HTR-8/SVneo (cell line): ENCODE measurements at places on chromosomes 11 and 22.

- no peak for DNase-seq
These were observed 69.3 kb downstream of the RAB38 start for GRCh38 chr11:88105951-88106350.

- DNase-seq = no peak
These were observed 119.2 kb downstream of the TIMP3 start for GRCh38 chr22:32920734-32921133.

DNA sequence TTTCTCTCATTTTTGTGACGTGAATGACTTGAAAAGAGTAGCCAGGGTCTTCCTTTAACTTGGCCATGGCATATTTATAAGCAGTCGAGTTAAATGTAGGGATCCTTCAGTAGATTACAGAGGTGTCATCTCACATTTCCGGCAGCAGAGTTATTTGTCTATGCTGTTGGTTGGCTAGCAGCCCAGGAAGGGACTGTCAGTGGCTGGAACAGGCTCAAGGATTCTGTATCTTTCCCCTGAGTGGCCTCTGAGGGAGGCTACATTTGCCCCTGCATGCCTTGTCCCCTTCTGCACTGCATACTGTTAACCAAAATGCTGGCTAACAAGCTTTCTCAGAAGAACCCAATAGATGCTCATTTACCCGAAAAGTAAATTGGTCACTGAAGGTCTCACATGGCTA is 187.6 kb downstream of the PGR start:
- no peak for DNase-seq

GRCh38 chr11:84829162-84829561 is 798.0 kb downstream of the DLG2 start:
- DNase-seq = no peak

- no peak for DNase-seq
These were observed 2.0 kb downstream of the MB start for GRCh38 chr22:35615156-35615555.

GRCh38 chr11:133180201-133180600 is 352.1 kb downstream of the OPCML start:
- DNase-seq = no peak

DNA sequence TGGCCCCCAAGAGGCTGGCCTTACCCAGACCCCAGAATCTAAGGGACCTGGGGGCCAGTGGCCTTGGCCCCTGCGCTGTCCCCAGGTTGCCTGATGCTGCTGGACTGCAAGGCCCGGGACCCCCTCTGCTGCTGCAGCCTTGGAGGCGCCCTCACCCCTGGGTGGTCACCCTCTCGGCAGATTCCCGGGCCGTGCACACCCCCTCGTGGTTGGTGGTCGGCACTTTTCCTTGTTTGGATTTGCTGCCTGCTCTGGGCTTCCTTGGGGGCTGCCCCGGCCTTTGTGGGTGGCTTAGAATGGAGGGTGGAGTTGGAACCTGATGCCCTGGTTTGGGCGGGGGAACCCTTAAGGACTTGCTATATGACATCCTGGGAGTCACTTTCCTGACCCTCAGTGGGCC is 5.3 kb downstream of the RIN1 start:
- no peak for DNase-seq

- no peak for DNase-seq
These were observed 1124.4 kb upstream of the TENM4 start for GRCh38 chr11:80565231-80565630.

DNA sequence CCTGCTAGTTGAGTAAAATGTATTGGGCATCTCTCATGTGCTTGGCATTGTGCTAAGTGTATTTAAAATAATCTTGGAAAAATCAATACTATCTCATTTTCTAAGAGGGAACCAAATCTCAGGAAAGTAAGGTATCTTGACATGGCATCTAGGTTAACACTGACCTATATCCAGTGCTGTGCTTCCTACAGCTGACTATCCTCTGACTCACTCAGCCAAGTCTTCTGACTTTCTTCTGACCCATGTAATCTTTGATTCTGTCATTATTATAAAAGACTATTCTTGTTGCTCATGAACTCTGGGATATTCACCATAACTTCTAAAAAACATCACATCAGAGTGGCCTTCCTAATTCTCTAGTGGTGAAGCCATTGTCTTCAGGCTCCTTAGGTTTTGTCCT is 304.1 kb upstream of the TENM4 start:
- no peak for DNase-seq

GRCh38 chr11:134346976-134347350 is 15.2 kb downstream of the GLB1L2 start:
- DNase-seq = no peak

DNA sequence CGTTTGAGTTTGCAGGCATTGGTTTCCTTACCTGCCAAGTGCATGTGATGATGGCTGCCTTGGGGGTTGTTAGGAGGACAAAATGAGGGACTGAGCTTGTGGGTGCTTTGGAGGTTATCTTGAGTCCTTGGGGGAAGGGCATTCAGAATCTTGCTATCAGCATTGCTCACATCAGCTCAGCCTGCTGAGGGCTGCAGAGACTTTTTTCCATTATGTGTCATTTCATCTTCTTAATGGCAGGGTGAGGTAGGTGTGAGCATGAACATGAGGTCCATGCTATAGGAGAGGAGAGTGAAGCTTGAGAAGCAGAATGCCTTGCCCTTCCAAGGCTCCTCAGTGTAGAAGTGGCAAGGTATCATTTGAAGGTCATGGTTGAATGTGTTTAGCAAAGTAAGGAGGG is 112.3 kb downstream of the MIAT start:
- DNase-seq = no peak

GRCh38 chr11:111463276-111463675 is 48.9 kb downstream of the BTG4 start:
- no peak for DNase-seq

GRCh38 chr11:7437696-7438095 is 47.6 kb upstream of the OLFML1 start:
- no peak for DNase-seq

- peak; percentile 59 for DNase-seq
These were observed 1.3 kb downstream of the PAFAH1B2 start for GRCh38 chr11:117145393-117145761.

DNA sequence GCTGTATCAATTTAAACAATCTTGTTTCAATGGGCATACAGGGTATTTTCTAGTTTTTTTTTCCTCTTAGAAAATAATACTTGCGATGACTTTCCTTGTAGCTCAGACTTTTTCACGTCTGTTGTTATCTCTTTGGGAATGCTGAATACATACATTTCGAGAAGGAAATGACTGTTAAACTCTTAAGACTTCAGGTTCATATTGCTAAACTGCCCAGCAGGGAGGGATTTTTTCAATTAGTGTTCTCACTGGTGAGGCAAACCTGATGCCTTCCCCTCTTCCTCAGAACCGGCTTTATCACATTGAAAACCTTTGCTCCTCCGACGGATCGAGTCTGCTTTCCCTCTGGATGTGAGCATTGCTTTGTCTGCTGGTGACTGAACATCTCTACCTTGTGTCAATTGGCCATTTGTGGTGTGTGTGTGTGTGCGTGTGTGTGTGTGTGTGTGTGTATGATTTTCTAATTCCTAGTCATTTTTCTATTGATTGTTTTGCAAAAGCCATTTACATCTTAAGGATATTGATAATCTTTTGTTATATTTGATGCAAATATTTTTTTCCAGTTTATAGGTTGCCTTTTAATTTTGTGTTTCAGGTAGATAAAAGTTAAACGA is 6.6 kb downstream of the NEAT1 start:
- no peak for DNase-seq

GRCh38 chr11:59135648-59136461 is 6.8 kb upstream of the FAM111A start:
- DNase-seq = peak; percentile 87

DNA sequence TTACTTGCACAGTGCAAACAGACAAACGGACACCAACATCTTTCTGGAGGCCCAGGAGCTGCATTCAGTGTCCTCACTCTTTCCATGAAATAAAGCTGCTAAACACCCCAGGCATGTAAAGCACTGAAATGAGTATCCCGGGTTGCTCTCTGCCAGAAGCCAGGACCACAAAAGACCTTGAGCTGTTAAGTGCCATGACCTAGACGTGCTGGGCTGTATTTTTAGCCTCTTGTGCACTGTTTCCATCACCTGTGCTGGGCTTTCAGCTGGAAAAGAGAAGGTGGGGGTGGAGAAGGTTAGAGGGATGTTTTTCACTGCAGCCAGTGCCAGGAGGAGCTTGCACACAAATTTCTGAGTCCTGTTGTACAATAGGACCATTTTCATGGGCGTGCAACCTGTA is 3.4 kb upstream of the KREMEN1 start:
- DNase-seq = no peak

GRCh38 chr11:4455419-4455818 is 6.3 kb downstream of the OR52K2 start:
- DNase-seq = no peak

GRCh38 chr11:64186492-64187165 is 658 bp downstream of the STIP1 start:
- DNase-seq = no peak

DNA sequence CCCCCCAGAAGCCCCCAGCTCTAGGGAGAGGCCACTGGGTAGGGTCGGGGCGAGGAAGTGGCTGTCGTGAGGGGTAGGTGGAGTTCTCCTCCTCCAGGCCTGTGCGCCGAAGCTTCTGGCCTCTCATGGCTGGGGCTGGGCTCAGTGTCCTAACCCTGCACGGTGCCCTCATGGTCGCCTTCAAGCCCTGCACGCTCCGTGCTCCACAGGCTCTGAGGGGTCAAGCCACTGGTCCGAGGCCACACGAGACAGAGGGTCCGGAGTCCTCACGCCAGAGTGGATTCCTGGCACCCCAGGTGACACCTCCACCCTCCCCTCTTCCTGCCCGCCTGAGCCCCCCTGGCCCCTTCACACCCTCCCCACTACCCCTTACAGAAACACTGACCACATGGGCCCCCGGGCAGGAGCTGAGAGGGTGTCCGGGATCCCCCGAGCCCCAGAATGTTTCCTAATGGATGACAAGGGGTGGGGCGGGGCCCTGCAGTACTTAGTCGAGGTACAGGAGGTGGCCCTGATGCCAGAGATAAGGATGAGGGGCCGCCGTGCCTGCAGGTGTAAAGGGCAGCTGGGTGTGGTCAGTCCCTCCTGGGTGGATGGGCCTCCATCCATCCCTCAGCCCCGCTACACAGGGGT is 997 bp upstream of the CDHR5 start:
- DNase-seq = no peak

- peak; percentile 61 for DNase-seq
These were observed 1.4 kb upstream of the MUC2 start for GRCh38 chr11:1073261-1073724.

GRCh38 chr22:44202261-44202789 is 21.6 kb downstream of the PARVG start:
- DNase-seq = peak; percentile 56

- no peak for DNase-seq
These were observed 105.5 kb downstream of the FAT3 start for GRCh38 chr11:92330114-92330513.

- no peak for DNase-seq
These were observed 21.2 kb upstream of the FEZ1 start for GRCh38 chr11:125517116-125517770.

DNA sequence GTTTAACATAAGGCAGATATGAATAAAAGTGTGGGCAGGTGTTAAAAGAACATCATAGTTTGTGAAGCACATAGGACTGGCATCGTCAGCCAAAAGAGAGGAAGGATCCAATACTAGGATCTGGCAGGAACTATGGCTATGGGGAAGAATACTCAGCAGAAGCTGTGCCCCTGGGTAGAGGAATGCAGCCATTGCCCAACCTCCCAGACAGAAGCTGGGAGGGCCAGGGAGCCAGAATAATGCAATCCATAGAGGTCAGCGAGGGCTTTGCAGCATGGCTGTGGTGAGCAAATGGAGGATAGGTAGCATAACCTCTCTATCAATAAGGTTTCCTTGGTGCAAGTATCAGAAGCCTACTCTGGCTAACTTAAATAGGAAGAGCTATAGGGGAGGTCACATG is 11.7 kb upstream of the CSTF3 start:
- DNase-seq = no peak

- DNase-seq = no peak
These were observed 33.8 kb upstream of the MUC5AC start for GRCh38 chr11:1123970-1124369.

GRCh38 chr11:7632211-7632610 is 41.1 kb downstream of the CYB5R2 start:
- DNase-seq = no peak

GRCh38 chr11:18791207-18791968 is at the start of gene PTPN5:
Gene PTPN5 (minus strand): TSS chr11:18791798. CDS start chr11:18771958, 19,840 bp downstream.
- DNase-seq = no peak

DNA sequence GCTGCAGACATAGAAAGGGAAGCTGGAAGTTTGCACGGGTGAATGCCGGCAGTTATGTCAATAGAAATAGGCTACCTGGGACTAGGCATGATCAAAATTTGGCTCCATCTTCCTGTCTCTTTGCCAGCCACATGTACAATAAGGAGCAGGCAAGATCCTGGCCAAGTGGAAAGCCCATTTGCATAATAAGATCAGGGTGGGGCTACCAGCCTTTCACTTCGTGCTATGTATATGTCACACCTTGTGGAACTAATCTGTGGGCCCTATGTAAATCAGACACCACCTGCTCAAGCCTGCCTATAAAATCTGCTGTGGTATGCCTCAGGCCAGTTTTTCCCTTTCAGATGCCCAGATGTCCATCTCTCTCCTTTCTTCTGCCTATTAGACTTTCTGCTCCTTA is 79.3 kb upstream of the DRD2 start:
- no peak for DNase-seq

- DNase-seq = no peak
These were observed 50.4 kb downstream of the DBX1 start for GRCh38 chr11:20109731-20110445.

GRCh38 chr11:127627629-127628457 is 627.3 kb upstream of the KIRREL3 start:
- no peak for DNase-seq

GRCh38 chr22:34429314-34429713 is 509.0 kb upstream of the LARGE1 start:
- no peak for DNase-seq

DNA sequence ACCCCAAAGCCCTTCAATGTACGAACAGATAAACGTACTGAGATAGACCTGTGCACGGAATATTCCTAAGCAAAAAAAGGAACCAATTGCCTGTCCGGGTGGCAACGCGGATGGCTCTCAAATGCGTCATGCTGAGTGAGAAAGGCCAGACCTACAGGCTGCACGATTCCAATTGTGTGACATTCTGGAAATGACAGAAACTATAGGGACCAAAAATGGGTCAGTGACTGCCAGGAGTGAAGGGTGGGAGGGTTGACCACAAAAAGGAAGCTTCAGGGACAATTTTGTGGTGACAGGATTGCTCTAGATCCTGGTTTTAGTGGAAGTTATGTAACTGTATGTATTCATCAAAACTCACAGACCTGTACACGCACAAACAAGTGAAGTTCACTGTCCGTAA is 24.0 kb upstream of the SYT8 start:
- no peak for DNase-seq

GRCh38 chr11:121550247-121551030 is 97.7 kb upstream of the SORL1-AS1 start:
- DNase-seq = no peak
